NCI-H2029 (cell line): ENCODE measurements at places on chromosomes 1 and 21.

DNA sequence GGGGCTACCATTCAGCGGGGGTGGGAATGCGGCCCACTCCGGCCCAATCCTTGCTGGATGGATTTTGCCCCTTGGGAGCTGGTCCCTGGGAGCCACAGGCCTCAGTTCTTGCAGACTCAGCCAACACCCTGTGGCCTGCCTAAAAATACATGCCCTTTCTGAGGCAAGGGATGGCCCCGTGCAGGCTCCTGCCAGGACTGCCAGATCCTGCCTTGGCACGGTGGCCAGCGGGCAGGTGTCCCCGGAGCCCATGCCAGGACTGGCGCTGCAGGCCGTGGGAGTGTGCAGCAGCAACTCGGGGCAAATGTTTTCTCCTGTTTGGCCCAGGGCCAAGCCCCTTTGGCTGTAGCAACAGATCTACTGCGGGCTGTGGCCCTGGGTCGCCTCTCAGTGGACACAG lies 1.6 kb upstream of the PANK4 start:
- no peak for DNase-seq

GRCh38 chr1:113758631-113759332 lies 504 bp downstream of the PHTF1 start:
- peak; percentile 18 for DNase-seq

GRCh38 chr1:211588711-211589110 lies 9.8 kb upstream of the SLC30A1 start:
- no peak for DNase-seq

DNA sequence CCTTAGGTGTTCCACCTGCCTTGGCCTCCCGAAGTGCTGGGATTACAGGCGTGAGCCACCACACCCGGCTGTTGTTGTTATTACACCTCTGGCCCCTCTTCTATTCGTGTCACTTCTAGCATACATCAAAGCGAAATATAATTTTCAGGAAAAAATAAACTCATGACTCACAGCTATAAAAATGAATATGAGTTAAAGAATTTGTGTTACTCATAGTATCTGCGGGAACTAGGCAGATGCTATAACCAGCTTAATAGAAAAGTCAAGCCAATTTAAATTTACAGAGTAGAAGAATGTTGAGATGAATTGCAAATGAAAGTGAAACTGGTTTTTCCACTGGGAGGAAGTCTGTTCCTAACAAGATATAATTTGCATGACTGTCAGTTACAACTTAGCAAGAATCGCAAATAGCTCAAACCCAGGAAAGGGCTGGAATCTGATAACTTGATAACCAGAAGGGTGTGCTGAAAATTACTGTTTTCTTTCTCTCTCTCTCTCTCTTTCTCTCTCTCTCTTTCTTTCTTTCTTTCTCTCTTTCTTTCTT lies 11.2 kb downstream of the OR2W3 start:
- no peak for DNase-seq

DNA sequence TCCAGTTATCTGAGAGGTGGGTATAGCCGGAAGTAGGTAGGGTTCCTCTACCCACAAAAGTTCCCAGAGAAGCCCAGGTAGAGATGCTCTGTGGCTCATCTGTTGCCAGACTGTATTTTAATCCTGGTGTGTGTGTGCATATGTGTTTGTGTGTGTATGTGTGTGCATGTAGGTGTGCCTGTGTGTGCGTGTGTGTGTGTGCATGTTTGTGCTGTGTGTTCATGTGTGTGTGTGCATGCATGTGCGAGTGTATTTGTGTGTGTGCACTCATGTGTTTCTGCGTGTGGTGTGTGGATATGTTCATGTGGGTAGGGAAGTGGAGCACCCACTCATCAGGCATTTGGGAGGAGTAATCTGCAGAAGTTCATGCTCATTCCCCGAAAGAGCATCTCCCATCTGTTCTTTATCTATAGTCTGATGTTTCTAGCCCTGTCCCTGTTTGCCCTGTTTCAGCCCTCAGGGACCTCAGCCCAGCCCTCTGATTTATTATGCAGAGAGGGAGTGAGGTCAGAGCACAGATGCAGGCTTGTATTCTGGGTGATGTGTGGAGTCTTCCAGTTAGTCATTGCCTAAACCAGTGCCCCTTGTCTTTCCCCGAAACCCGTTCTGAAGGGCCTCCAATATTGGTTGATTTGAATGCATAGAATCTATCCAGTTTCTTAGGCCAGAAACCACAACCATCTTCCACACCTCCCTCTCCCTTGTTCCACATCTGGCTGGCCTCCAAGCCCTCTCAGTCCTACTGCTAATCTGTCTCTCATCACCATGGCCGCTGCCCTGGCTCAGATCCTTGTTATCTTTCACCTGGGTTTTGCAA lies 69.1 kb downstream of the DISC1 start:
- no peak for DNase-seq
